NCI-H1436 treated with DMSO at 0.1 percent for 48 hours (cell line): ENCODE measurements at places on chromosomes 6 and 20.

DNA sequence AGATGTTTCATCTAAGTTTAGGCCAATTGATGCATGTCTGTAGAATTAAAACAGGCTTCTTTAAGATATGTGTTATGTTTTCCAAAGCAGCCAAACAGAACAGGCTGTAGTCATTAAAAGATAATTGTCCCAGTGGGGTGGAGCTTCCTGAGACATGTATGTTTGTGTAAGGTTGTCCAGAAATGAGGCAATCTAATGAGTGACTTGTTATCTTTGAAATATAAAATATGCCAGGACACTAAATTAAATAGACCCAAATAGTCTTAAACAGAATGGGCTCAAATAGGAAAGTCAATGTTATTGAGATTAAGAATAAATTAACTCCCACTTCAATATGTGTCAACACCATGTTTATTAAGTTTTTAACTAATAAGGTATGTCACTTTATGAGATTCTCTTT lies 204.7 kb upstream of the RNF217 start:
- DNase-seq = no peak

DNA sequence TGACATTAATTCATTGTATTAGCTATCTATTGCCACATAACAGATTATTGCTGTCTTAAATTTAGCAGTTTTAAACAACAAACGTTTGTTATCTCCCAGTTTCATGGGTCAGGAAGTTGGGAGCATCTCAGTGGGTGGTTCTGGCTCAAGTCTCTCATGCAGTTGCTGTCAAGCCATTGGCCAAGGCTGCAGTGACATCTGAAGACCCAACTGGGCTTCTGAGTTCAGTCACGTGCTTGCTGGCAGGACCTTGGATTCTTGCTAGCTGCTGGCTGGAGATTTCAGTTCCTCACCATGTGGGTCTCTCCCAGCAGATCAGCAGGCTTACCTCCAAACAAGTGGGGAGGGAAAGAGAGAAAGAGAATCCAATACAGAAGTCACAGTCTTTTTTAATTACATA lies 152.6 kb upstream of the EXOC2 start:
- DNase-seq = no peak

GRCh38 chr6:126811321-126811720 lies 307.1 kb upstream of the RSPO3 start:
- no peak for DNase-seq

- no peak for DNase-seq
Measured at GRCh38 chr20:1858871-1859270, 36.3 kb upstream of the SIRPA start.

GRCh38 chr20:37463726-37464494 lies 57.1 kb upstream of the NNAT start:
- no peak for DNase-seq

GRCh38 chr20:50293284-50294139 lies 102.9 kb downstream of the CEBPB start:
- no peak for DNase-seq

DNA sequence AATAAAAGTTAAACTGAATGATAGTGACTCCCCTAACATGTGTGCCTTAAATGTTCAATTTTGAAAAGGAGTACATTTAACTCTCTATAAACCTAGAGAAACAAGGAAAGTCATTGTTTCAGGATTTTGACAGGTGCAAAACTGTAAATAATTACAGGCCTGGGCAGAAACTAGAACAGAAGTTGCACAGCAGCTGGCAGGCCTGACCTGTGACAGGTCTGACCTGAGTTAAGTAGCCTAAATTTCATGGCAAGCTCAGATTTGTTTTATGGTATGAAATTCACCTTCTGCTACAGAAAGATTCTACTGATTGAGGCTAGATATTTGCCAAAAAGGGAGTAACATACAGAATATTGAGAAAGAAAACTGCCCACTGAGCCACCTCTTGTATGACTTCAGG lies 166.1 kb downstream of the CDKAL1 start:
- no peak for DNase-seq

DNA sequence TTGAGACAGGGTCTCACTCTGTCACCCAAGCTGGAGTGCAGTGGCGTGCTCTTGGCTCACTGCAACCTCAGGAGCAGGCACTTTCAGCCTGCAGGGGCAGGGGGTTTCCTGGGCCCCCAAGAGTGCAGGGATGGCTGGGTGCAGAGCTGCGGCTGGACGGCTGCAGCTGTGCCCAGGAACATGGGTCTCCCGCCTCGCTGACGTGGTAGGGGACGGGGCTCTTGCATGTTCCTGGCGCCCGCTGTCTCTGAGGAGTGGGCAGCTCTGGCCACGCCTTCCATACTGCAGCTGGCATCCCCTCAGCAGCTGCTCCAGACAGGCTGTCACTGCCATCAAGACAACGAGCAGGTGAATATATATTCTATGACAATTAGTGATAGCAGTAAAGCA lies 2.2 kb upstream of the DEK start:
- DNase-seq = no peak
